ENCODE measurements at places on chromosomes 2 and 18. TPM values are rescaled to one million over a fixed set of nuclear protein-coding genes. Genes with fewer than 3 reads are reported as not detected.

- DNase-seq, result peak; percentile 61
Observed at GRCh38 chr2:20169796-20170703, 54.9 kb downstream of the SDC1 start.

DNA sequence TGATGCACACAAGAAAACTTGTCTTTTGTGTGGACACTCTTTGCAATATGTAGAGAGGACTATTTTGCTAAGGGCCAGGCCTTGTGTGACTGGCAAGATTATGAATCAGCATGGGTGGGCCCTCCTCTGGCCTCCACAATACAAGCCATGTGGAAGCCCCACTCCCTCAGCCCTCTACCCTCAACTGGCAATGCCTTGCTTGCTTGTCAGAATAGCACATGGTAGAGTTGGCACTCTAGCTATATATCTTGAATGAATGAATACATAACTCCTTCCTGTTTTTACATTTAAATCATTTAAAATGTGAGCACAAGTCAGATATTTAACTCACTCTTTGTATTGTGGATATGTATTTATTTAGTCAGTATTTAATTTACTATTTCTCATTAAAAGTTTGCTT lies 805.4 kb upstream of the GYPC start:
- no peak for DNase-seq

DNA sequence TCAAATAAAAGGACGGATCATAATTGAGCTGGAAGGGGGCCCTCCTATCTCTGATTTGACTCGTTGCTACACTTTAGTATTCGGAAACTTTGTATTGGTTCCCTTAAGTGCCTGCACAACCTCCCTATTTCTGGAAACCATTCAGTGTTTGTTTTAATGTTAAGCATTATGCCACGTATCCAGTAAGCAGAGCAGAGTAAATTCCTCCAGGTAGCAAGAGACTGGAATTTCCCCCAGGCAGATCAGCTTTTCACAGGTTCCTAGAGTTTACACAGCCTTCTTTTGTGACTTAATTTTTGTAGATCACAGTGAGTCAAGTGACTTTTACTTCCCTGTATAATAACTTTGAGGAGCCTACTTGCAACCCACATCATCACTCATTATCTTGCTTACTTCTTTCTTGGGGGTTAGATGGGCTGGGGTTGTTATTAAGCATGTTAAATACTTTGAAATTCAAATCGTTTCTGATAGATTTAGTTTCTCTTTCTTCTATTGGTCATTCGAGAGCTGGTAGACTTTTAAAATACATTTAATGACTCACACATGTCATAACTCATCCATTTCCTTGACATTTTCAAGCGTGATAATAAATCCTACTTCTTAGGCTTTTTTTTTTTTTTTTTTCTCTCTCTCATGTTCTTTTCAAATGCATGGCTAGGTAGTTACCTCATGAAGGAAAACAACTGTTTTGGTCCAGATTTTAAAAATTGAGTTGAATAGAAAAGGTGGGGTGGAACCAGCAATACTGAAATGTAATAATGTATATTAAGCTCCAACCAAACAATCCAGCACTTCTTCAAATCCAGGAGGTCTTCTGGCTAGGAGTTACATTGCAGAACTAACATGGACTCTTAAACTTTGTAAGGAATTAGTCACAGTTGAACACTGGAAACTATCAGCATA lies 219.3 kb downstream of the NEDD4L start:
- DNase-seq, result peak; percentile 39

DNA sequence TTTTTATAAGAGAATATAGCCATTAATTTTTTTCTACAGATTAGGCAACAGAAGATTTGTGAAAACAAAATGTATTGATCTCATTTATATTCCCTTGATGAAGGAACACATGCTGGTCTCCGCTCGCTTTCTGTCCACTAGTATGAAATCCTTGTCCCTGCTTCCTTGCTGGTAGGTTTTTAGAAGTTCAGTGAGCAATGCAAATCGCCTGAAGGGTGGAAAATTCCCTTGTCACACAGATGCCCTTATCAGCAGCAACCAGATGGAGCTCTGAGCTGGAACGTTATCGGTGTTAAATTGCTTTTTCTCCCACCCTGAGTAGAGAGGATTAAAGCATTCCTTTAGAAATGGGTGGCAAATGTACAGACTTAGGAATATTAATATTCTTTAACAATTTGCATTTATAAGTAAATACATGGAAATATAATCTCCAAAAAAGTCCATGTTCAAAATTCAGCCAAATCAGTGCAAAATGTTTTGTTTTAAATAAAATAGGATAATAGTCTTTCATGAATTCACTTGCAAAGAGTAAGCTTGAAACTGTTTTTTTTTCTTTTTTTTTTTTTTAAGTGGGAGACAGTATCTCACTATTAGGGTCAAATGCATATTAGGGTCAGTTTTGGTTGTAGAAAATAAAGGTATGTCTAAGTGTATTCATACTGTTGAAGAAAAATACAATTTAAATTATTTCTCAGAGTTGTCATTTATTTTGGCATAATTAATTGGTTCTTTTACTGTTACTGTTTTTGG lies 164.0 kb upstream of the MYO3B start:
- DNase-seq, result no peak

GRCh38 chr2:43265001-43265400 lies 38.6 kb upstream of the ZFP36L2 start:
- peak; percentile 64 for DNase-seq

DNA sequence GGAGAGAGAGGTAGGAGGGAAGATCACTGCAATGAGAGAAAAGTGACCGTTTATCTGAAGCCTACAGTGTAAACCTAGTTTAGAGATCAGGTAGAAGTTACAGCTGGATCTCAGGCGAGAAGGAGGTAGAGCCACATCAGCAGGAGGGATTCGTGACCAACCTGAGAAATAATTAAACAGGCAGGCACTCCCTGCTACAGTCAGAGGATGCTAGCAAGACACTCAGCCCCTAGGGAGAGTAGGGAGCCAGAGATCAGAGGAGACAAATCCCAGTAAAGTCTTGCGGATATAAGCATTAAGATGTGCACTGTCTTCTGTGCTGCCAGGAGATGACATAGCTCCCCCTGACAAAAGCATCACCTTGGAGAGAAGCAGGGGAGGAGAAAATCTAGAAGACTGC lies 629.1 kb upstream of the SLC39A10 start:
- DNase-seq, result no peak

DNA sequence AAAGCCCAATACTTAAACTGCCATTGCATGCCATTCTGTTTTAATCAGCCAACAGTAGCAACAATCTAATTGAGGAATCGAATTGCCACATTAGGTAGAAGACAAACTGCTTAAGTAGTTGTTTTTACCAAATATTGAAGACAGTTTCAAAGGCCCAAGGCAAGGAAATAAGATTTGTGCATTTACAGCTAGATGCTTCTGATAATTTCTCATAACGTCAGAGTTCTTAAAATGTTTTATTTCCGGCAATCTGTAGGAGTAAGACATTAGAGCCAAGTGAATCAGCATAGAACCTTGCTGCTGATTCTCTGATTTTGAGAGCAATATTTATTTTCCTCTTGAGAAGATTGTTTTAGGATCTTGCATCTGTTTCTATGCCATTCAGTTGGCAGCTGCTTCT lies 174.3 kb downstream of the RBM43 start:
- DNase-seq, result no peak

GRCh38 chr2:110677530-110678456 lies at the start of gene BUB1:
BUB1 (minus strand) TSS chr2:110678063; CDS start chr2:110677995, 68 bp downstream.
- DNase-seq, result peak; percentile 94

DNA sequence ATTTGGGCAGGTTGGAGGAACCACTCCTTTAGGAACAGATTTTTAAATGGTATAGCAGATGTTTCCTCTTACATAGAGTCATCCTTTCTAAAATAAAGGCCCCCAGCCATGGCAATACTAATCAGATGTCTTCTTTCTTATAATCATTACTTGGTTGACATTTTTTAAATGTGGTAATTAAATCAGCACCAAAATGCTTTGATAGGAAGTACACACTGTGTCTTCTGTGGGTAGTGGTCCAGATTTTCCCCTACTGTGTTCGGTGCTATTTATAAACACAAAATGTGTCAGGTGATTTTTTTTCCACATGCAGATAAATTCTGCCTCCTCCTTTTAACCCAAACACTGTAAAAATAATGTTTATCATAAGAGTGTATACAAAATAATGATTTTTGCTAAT lies 200.9 kb upstream of the DTNA start:
- no peak for DNase-seq

DNA sequence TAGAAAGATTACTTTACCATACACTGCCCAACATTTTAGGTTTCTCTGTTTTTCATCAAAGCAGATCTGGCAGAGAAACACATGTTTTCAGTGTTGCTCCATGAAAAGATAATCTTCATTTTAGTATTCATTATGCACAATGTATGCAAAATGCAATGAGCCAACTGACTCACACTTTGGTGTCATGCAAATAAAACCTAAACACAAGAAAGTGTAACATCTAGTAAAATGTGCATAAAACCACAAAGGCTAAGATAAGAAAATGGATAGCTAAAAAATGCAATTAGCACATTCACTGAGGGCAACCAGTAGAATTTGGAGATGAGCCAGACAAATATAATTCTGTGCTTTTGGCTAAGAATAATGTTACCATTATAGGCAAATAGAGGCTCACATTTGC lies 203.5 kb upstream of the UBE2E3 start:
- peak; percentile 74 for DNase-seq

- DNase-seq, result no peak
Observed at GRCh38 chr2:233336541-233336940, 17.8 kb upstream of the DGKD start.

DNA sequence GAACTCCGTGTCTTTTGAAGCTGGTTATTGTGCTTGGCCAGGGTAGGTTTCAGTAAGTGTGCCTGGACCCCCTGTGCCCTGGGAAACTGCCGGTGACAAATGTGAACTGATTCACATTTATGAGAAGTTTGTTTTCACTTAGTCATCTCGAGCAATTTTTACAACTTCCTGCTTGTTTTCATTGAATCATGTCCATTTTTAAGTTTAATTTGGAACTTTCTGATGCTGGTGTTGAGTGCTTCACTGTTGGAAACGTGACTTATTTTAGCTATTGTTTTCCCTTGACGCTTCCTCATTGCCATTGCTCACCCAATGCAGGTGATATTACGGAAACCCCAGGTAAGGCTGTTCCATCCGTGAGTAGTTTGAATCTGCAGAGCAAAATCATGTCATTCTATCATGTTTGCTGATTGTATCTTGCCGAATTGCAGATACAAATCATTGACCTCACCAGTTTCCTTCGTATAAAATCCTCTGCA lies 97.2 kb downstream of the RTN4 start:
- peak; percentile 12 for DNase-seq

DNA sequence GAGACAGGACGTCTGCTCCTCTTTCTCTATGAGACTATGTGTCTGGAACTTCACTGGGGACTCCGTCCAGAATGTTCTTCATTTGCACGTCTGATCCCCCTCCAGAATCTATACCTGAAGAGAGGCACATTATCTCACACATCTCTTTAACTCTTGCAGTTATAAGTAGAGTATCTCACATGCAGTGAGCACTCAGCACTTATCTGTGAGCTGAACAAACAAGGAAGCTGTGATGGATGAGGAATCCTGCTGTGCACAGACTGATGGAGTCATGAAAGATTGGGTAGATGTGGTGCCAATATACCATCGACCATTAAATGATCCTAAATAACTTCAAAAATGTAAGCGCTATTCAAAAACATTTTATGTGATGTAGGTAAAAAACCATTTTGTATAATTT lies 888.3 kb upstream of the CELF4 start:
- DNase-seq, result no peak

- DNase-seq, result no peak
Observed at GRCh38 chr18:78297048-78297447, 682.6 kb upstream of the SALL3 start.

DNA sequence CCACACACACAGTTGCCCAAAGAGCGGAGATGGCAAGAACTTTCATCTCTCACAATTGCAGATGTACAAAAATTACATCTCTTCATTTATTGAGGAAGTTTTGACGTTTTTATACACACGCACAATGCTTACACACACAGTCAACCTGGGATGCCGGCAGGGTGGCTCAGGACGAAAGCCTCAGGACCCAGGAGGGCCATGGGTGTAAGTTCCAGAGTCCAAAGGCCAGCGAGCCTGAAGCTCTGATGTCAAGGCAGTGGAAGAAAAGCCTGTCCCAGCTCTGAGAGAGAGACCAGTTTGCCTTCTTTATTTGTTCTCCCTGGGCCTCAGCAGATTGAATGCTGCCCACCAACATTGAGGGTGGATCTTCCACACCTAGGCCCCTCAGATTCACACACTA lies 10.1 kb downstream of the AMER3 start:
- DNase-seq, result no peak

The LRP1B gene
- total RNA-seq, result under 0.01 TPM

The NXPH2 gene
- not detected for total RNA-seq

The PPP1R1C gene
- total RNA-seq, result 0.50 TPM

The COLEC12 gene
- total RNA-seq, result 60.6 TPM

The HOXD4 gene
- total RNA-seq, result not detected

The AGXT gene
- not detected for total RNA-seq

The MTIF2 gene
- total RNA-seq, result 49.8 TPM

The ZEB2 gene
- 91.0 TPM for total RNA-seq

The FNDC4 gene
- total RNA-seq, result 18.3 TPM

The NT5C1B gene
- not detected for total RNA-seq

The ELOA2 gene
- total RNA-seq, result not detected

The MATN3 gene
- 2.3 TPM for total RNA-seq

The SH3BP4 gene
- total RNA-seq, result 74.8 TPM

The VWC2L gene
- not detected for total RNA-seq

The ANO7 gene
- 0.50 TPM for total RNA-seq
